A549 treated with RU486 at 1 μM for 4 hours (cell line): ENCODE measurements at places on chromosomes 3 and 15. TPM values are rescaled to one million over a fixed set of nuclear protein-coding genes. Genes with fewer than 3 reads are reported as not detected.

UNC13C gene
- not detected in 5 replicates for total RNA-seq

CRYBG3 gene
- total RNA-seq, result 5.9 to 9.7 TPM (median 6.7 TPM) in 5 replicates

CILP gene
- total RNA-seq, result 0.04 to 0.09 TPM (median 0.05 TPM) in 5 replicates

SPPL2A gene
- 56.1 to 106 TPM (median 101 TPM) in 5 replicates for total RNA-seq

FBXW12 gene
- not detected in 5 replicates for total RNA-seq
